ENCODE measurements at places on chromosomes 16 and 17.

DNA sequence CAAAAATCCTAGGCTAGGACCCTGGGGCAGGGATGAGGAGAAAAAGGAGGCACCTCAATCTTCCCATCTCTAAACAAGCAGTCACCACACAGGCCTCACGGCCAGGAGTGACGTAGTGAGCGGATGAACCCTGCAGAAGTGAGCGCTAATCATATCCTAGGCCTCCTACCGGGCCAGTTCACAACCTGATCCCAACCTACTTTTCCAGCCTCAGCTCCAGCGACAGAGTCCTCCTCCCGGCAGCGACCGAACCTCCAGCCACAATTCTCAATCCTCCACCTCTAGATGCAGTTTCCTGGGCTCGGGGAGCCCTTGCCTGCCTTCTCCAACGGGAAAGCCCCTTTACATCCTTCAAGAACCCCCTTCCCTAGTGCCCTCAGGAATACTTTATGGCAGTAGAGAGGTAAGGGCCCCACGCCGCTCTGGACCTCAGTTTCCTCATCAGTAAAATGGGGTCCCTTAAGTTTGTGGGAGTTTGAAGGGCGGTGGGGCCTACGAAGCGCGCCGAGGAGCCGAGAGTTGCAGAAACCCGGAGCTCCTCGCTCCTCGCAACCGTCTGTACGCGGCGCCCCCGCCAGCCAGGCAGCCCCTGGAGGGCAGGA is 1.4 kb downstream of the ZNF668 start:
- DNase-seq, result peak; percentile 64

- no peak for DNase-seq
These were observed 26.0 kb downstream of the ZDHHC7 start for GRCh38 chr16:84985079-84986065.

- DNase-seq, result no peak
These were observed 80.6 kb upstream of the CDH11 start for GRCh38 chr16:65202461-65202860.

GRCh38 chr17:17175917-17176316 is 30.2 kb downstream of the PLD6 start:
- DNase-seq, result peak; percentile 26

- no peak for DNase-seq
These were observed 426.4 kb downstream of the CA10 start for GRCh38 chr17:51731941-51732722.

DNA sequence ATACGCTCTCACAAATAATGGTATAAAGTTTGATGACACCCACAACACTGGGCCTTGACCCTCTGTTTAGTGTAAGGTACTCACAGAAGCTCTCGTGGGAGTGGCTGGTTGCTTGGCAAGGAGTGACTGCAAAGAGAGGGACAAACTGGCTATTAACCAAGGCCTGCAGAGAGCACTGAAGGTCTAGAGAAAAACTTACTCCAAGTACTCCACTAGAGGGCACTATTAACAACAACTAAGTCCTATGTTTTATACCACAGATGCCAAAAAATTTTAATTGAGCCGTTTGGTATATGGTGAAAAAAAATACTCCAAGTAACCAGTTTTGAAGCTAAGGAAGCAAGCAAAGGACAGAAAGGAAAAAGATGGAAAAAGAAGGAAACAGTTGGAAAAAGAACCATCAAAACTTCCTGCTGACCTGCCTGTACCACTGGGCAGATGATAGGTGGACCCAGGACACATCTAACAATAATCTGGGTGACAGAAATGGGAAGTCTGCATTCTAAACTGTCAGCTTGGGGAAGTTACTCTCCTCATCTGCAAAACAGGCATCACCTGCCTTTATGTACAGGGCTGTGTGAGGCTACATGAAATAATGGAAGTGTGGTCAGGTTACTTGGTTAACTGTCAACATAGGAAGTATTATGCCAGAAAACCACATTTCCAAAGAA is 23.2 kb downstream of the DYNC1LI2 start:
- DNase-seq, result peak; percentile 54

GRCh38 chr16:56753410-56753809 is 23.5 kb downstream of the NUP93 start:
- DNase-seq, result no peak

DNA sequence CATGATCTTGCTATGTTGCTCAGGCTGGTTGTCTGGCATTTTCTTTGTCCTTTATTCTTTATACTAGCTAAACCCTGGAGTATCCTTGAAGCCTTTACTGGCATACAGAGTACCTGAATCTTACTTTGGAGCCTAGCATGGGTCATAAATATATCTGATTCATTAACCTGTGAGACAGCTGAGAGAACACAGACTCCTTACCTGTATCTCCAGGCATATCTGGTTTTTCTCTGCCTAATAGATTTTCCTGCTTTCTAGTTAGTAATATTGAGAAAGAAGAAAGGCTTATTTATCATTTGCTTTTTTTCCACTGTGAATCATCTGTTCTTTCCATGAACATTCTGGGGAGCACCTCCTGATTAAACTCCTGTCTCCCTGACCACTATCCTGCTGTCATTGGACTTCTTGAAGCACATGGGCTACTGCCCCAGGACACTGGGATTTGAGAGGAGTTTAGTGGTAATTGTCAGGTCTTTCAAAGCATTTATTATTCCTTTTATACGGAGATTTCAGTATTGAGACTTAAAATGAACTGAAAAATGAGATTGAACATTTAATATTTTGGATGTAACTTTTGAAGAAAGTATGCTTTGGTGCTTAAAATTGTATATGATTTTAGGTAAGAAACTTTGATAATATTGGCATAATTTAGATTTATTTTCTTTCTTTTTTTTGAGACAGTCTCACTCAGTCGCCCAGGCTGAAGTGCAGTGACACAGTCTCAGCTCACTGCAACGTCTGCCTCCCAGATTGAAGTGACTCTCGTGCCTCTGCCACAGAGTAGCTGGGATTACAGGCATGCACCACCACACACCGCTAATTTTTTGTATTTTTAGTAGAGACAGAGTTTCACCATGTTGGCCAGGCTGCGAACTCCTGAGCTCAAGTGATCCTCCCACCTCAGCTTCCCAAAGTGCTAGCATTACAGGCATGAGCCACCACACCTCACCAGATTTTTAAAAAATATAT is 8.6 kb downstream of the PDP2 start:
- DNase-seq, result no peak

- no peak for DNase-seq
These were observed 15.0 kb downstream of the PLCD3 start for GRCh38 chr17:45117334-45117733.

DNA sequence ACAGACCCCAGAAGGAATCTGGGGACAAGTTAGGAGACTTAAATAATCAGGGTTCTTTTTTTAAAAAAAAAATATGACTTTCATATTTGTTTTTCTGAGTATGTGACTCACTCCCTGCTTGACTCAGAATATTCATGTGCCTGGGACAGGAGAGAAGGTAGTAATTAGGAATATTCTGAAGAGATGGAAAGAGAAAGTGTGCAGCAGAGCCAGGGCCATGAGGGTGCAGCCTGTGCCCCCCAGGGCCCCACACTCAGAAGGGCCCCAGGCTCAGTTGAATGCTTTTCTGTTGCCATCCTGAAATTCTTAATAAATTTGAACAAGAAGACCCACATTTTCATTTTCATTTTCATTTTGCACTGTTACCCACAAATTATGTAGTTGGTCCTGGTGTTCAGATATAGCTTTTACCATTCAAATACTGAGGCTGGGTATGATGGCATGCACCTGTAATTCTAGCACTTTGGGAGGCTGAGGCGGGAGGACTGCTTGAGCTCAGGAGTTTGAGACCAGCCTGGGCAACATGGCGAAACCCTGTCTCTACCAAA is 11.5 kb upstream of the LONP2 start:
- DNase-seq, result peak; percentile 37

DNA sequence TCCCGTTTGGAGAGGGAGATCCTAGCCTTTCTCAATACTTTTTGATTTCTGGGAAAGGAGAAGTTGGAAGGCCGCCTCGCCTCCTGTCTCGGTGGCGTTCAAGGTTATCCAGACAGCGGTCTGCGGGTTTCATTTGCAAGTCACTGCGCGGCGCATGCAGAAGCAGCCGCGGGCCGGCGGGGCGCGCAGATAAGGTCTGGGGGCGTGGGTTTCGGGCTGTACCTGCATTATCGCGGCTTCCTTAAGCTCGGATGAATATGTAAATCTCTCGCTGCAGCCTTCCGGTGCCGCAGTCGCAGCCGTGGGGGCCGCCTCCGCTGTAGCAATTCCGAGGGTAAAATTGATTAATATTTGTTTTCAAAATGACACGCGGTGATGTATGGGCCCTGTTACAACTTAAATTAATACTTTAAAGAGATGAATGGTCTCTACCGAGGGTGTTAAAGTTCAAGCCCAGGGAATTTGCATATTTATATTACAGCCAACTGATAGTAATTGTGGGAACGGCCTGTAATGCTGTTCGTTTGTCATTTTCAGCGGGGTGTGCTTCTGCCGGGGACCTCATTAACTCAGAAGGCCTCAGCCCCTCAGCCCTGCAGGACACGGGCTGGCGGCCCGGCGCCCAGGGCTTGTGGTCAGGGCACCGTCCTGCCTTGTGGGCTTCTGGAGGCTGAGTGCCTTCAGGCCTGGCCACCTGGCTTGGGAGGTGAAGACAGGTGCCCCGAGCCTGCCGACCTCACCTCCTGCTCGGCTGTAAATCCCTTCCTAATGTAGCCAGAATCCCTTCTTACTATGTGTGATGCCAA is 99.4 kb downstream of the CYLD start:
- peak; percentile 37 for DNase-seq

GRCh38 chr17:40791111-40791510 is 8.6 kb downstream of the KRT28 start:
- no peak for DNase-seq

DNA sequence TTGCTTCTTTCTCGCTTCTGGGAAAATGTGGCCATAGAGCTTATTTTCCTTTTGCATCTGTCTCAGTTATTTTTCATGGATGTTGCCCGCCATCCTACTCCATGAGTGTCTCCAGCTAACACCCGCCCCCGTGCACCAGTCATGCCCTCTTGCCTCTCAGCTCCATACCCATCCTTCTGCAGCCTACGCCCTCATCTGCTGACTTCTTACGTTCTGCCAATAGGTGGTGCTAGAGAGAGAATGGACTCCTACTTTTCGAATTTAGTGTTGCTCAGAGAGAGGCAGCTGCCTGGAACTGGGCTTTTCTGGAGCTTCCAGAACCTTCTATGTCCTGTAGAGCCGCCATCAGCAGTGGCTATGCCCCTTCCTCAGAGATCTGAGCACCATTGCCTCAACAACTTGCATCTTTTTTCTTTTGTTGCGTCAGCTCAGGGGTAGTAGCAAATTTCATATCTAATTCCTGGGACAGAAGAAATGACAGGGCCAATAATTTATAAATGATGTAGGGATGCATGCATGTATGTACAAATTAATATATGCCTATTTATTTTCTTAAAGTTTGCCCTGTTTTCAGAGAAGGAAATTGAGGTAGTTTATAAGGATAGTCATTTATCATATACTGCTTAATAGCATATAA is 119.7 kb upstream of the MYOCD start:
- peak; percentile 44 for DNase-seq

GRCh38 chr17:45336390-45337182 is 19.8 kb upstream of the MAP3K14 start:
- DNase-seq, result no peak

DNA sequence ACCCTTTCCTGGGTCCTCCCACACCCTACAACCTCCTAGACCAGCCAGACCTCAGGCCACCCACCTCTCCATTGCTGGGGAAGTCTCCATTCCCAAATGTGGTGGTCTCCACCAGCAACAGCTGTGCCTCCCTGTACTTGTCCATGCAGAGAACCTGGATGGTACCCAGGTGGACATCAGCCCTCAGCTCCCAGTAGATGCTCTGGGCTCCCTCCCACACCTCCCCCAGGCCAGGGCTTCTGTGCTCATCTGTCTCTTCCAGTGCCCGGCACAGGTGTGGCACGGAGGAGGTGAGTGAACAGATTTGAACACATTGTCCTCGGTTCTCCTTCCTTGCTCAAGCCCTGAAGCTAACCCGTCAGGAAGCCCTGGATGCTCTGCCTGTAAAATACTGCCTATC is 34.6 kb downstream of the LGALS9 start:
- DNase-seq, result no peak

- DNase-seq, result no peak
These were observed 22.9 kb downstream of the RDM1 start for GRCh38 chr17:35907691-35908090.

DNA sequence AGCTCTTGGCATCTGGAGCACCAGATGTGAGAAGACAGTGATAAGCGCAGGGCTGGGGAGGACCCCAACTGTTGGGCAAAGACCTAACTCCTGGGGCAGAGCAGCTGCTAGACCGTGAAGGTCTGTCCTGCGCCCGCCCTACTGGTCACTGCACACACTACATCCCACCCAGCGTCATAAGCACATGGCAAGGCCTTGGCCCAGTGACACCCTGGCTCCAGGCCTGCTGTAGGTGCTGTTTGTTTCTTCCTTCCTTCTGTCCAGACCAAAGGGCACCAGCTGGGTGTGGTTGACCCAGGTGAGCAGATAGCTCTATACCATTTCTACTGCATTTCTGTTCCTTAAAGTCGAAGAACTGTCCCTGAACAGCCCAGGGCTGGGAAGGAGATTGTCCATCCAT is 6.4 kb downstream of the TRPV3 start:
- no peak for DNase-seq

DNA sequence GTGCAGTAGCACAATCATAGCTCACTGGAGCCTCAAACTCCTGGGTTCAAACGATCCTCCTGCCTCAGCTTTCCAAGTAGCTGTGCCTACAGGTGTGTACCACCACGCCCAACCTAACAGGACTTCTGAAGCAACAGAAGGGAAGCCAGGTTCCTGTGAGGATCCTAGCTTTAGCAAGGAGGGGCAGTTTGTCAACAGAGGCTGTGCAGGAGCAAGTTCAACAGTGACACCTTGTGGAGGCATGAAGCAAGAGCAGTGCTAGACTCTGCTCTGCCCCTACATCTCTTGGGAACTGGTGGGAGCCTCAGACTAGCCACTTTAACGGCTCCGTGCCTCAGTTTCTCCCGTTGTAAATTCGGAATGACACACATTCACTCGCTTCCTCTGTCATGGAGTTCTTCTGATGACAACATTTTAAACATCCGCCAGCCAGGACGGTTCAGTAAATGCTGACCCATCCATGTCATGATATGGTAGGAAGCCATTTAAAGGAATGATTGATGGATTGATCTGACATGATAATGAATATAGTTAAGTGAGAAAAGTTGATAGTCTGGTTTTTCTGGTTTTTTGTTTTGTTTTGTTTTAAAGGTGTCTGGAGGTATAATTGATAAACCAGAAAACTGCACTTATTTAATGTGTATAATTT is 218.7 kb downstream of the MRTFB start:
- DNase-seq, result peak; percentile 53

GRCh38 chr16:5580772-5581171 is 483.2 kb upstream of the EEF2KMT start:
- no peak for DNase-seq

DNA sequence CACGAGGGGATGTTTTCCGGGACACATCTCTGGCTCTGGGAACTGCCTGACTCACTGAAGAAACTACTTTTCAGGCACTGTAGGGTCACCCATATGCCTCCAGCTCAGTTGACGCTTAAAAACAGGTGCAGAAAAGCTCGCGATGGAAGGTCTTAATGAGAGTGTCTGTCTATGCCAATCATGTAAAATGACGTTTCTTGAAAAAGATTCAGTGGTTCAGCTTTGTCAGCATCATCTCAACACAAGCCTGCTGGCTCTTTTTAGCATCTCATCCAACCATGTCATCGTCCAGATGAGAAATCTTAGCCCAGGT is 27.5 kb downstream of the OR1D5 start:
- DNase-seq, result no peak

GRCh38 chr16:86946981-86947380 is 368.6 kb downstream of the FOXL1 start:
- DNase-seq, result no peak
